ENCODE measurements at places on chromosomes 12 and 14. TPM values are rescaled to one million over a fixed set of nuclear protein-coding genes. Genes with fewer than 3 reads are reported as not detected.

- no peak overlapping the region for H3K4me3 ChIP-seq
- peaks cover 10% of the 10 kb centered on the region for H3K4me1 ChIP-seq
- no peak overlapping the region for H3K27ac ChIP-seq
- H3K36me3 ChIP-seq, result peaks cover 2% of the 10 kb centered on the region
- DNase-seq, result no peak
- H3K27me3 ChIP-seq, result no peaks in the 10 kb centered on the region
Measured at GRCh38 chr14:92719890-92720323, 28.5 kb downstream of the LGMN start.

DNA sequence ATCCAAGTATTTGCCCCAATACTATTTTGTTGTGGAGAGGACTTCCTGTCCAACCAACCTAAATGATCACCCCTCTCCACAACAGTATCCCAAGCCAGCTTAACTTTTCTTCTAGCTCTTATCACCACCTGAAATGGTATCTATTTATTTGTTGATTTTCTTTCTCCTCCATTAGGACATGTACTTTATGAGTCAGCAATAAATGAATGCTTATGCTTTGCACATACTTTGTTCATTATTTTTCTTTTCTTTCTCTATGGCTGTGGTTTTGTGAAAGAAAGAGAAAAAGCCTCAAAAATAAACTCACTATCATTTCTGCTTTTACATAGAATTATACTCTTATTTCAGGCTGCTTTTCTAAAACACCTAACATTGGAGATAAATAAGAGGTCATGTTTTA is 371.3 kb downstream of the NELL2 start:
- no peaks in the 10 kb centered on the region for H3K36me3 ChIP-seq
- H3K4me1 ChIP-seq, result no peaks in the 10 kb centered on the region
- no peaks in the 10 kb centered on the region for H3K27me3 ChIP-seq
- no peak overlapping the region for H3K4me3 ChIP-seq

DNA sequence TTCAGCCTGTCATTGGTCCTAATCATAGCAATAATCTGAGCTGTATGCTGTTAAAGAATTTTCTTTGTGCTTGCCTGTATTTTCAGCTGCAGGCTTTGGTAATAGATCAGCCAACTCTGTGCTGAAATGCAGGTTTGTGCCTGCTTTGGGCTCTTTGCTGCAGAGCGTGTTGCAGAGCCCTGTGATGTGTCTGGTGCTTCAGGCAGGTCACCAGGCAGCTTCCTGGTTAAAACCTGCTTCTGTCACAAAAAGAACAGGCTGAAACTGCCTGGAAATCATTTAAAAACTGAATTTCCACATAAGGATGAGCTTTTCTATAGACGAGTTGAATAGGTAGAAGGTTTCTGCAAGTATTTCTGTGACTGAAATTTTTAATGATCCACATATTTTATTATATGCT is 3.1 kb downstream of the DIP2B start:
- no peaks in the 10 kb centered on the region for H3K27me3 ChIP-seq
- peaks cover 53% of the 10 kb centered on the region for H3K4me1 ChIP-seq
- no peak overlapping the region for H3K27ac ChIP-seq
- no peak for DNase-seq
- no peaks in the 10 kb centered on the region for H3K36me3 ChIP-seq

GRCh38 chr12:121793440-121793837 is at the start of gene RHOF:
RHOF (minus strand) TSS chr12:121793688; CDS start chr12:121793633, 55 bp downstream.
- DNase-seq, result peak; percentile 47
- peak within 1 kb of the TSS; percentile 100 for H3K27ac ChIP-seq
- H3K4me3 ChIP-seq, result peak within 1 kb of the TSS; percentile 4
- H3K4me1 ChIP-seq, result peaks cover 68% of the 10 kb centered on the region
- H3K36me3 ChIP-seq, result no peaks in the 10 kb centered on the region
- H3K27me3 ChIP-seq, result no peaks in the 10 kb centered on the region

DNA sequence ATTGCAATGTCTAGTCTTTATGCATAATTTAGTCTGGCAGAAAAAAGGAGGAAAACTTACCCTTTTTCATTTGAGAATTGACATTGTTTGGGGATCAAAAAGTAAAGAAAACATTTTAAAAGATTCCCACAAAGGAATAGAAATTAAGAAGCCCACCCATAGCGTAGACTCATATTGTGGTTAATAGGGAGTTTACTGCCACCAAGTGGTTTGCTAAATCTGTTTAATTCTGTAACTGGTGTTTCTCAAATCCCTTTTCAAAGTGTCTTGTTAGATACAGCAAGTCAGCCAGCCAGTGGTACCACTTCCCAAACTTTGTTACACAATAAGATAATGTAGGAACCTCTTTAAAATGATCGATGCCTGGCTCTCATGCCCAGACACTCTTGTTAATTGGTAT is 180.3 kb downstream of the IPO8 start:
- no peak for DNase-seq
- H3K27me3 ChIP-seq, result no peaks in the 10 kb centered on the region
- no peak overlapping the region for H3K27ac ChIP-seq
- H3K4me3 ChIP-seq, result no peak overlapping the region
- H3K4me1 ChIP-seq, result peaks cover 58% of the 10 kb centered on the region

- H3K27me3 ChIP-seq, result no peaks in the 10 kb centered on the region
- no peaks in the 10 kb centered on the region for H3K4me1 ChIP-seq
- no peak overlapping the region for H3K27ac ChIP-seq
- no peaks in the 10 kb centered on the region for H3K36me3 ChIP-seq
- no peak for DNase-seq
Measured at GRCh38 chr12:63362791-63363190, 211.8 kb upstream of the AVPR1A start.

- no peaks in the 10 kb centered on the region for H3K36me3 ChIP-seq
- H3K27ac ChIP-seq, result no peak overlapping the region
- DNase-seq, result no peak
- H3K27me3 ChIP-seq, result no peaks in the 10 kb centered on the region
Measured at GRCh38 chr12:49689785-49690184, 17.4 kb downstream of the FMNL3 start.

Gene PRORP
- total RNA-seq, result 21.8 TPM

Gene TAS2R20
- 7.5 TPM for total RNA-seq

Gene CYP27B1
- total RNA-seq, result 2.6 TPM

Gene SLC4A8
- total RNA-seq, result 2.3 TPM

Gene NKX2-1
- not detected for total RNA-seq

Gene NR1H4
- total RNA-seq, result 1.3 TPM

GRCh38 chr14:69460093-69460701 is 24.3 kb upstream of the PLEKHD1 start:
- no peaks in the 10 kb centered on the region for H3K36me3 ChIP-seq
- no peaks in the 10 kb centered on the region for H3K4me1 ChIP-seq
- H3K4me3 ChIP-seq, result no peak overlapping the region
- no peak overlapping the region for H3K27ac ChIP-seq
- H3K27me3 ChIP-seq, result no peaks in the 10 kb centered on the region

Gene TMEM229B
- total RNA-seq, result 2.0 TPM

DNA sequence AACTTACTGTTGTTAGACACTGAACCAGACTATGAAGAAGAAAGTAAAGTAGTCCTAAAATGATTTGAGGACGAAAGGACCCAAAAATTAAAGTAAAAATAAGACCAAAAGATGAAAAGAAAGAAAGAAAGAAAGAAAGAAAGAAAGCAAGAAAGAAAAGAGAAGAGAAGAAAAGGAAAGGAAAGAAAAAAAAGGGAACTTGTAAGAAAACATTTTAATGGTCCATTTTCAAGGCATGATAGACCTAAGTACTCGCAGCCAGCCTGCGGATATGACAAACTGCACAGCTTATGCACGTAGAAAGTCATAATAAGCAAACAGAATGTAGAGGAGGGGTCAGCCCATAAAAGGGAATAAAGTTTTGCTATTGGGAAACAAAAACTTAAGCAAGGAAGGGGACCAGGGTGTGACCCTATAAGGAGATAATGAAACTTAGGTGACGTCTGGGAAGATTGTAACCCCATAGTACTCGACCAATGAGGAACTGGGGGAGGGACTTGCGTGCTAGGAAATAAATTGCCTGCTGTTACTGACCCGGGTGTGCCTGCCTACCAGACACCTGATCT is 59.7 kb downstream of the APOBEC1 start:
- DNase-seq, result no peak
- H3K36me3 ChIP-seq, result no peaks in the 10 kb centered on the region
- no peaks in the 10 kb centered on the region for H3K4me1 ChIP-seq
- no peaks in the 10 kb centered on the region for H3K27me3 ChIP-seq
- H3K27ac ChIP-seq, result no peak overlapping the region
- no peak overlapping the region for H3K4me3 ChIP-seq

GRCh38 chr14:72247896-72248465 is 315.8 kb downstream of the RGS6 start:
- H3K4me1 ChIP-seq, result no peaks in the 10 kb centered on the region
- H3K27me3 ChIP-seq, result no peaks in the 10 kb centered on the region
- no peak overlapping the region for H3K27ac ChIP-seq
- no peak overlapping the region for H3K4me3 ChIP-seq

All from body of pancreas (tissue), 4 donors.